ENCODE measurements at places on chromosomes 3 and 15.

- no peaks in the 10 kb centered on the region for H3K4me1 ChIP-seq
- no peak for DNase-seq
- H3K36me3 ChIP-seq: no peaks in the 10 kb centered on the region
- no peak overlapping the region for H3K27ac ChIP-seq
- no peak overlapping the region for H3K4me3 ChIP-seq
- no peaks in the 10 kb centered on the region for H3K27me3 ChIP-seq
Observed at GRCh38 chr3:175357758-175358157, 498.6 kb downstream of the NAALADL2 start.

GRCh38 chr3:20376665-20377217 is 190.7 kb upstream of the SGO1 start:
- H3K27me3 ChIP-seq: no peaks in the 10 kb centered on the region
- H3K27ac ChIP-seq: no peak overlapping the region
- no peak for DNase-seq
- no peaks in the 10 kb centered on the region for H3K36me3 ChIP-seq
- no peaks in the 10 kb centered on the region for H3K4me1 ChIP-seq
- H3K4me3 ChIP-seq: no peak overlapping the region

GRCh38 chr15:48717458-48717857 is 71.9 kb upstream of the FBN1 start:
- peaks cover 5% of the 10 kb centered on the region for H3K4me1 ChIP-seq
- no peaks in the 10 kb centered on the region for H3K27me3 ChIP-seq
- no peak overlapping the region for H3K4me3 ChIP-seq
- H3K36me3 ChIP-seq: peaks cover 26% of the 10 kb centered on the region
- no peak overlapping the region for H3K27ac ChIP-seq

- H3K4me3 ChIP-seq: no peak overlapping the region
Observed at GRCh38 chr3:66858656-66859381, 139.3 kb upstream of the KBTBD8 start.

GRCh38 chr15:39188930-39189329 is 391.9 kb upstream of the THBS1 start:
- H3K4me3 ChIP-seq: no peak overlapping the region
- H3K27me3 ChIP-seq: peaks cover 7% of the 10 kb centered on the region
- H3K4me1 ChIP-seq: no peaks in the 10 kb centered on the region
- no peak for DNase-seq
- H3K36me3 ChIP-seq: no peaks in the 10 kb centered on the region

Measured in activated CD4-positive, alpha-beta T cell treated with anti-CD3 and anti-CD28 coated beads for 36 hours (primary cell).